ENCODE measurements at places on chromosomes 1 and 21.
A peak's percentile ranks its signal among the peaks of the same experiment; 100 is the strongest.

- no peak for DNase-seq
Observed at GRCh38 chr1:222071387-222071786, 329.5 kb upstream of the DUSP10 start.

GRCh38 chr1:175133673-175134435 lies 58.7 kb downstream of the KIAA0040 start:
- DNase-seq, result no peak

DNA sequence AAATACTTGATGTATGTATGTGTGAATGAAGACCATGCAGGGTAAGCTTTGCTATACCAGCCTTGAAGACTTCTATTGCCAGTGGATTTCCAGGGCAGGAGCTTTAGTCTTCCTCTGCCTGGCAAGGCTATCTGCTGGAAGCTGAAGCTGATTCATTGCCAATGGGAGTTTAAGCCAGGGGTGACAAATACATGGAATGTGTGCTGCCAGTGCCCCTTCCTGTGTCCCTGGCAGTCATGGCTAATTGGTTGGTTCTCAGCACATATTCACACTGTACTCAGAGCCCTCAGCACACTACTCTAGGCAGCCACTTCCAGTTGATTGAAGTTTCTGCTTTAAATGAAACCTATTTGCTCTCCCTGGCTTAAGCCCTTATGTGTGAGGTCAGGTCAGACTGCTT lies 1.5 kb downstream of the ZSCAN20 start:
- DNase-seq, result no peak

DNA sequence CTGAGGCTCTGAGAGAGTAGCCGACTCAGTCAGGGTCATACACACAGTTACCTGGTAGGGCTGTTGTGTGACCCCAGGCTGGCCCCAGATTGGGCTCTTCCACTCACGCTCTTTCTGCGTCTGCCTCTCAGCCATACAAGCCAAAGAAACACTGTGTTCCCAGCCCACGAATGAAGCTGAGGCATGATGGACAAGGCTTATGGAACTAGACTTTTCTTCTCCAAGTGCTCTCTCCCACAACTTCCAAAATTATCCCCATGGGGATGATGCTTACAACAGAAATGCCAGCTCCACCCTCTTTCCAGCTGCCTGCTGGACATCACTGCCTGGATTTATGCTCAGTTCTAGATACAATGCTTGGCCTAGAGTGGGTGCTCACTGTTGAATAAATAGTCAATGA lies 102.8 kb upstream of the JUN start:
- DNase-seq, result no peak

DNA sequence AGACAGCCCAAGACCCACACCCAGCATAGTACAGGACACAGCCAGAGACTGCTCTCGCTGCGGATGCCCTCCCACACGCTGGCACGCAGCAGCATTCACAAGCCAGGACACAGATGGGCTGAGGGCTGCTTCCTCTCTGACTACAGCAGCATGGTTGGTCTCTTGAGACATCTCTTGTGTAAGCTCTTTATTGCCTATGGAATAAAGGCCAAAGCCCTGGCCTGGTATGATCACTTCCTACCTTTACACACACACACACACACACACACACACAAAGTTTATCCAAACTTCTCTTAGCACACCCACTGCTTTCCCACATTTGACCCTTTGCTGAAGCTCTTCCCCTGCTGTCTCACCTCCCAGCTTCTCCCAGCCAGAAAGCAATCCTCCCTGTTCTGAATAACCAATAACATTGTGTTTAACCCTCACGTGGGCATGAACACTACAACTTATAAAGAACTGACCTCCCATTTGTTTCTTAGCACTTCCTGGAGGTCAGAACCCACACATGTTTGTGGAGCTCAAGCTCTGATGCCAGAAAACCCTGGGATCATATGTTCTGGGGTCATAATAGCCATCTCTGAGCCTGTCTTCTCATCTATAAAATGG lies 1.2 kb upstream of the LUZP1 start:
- no peak for DNase-seq

- DNase-seq, result no peak
Observed at GRCh38 chr1:26996024-26996423, 2.5 kb downstream of the TRNP1 start.

GRCh38 chr1:97999320-97999719 lies 78.5 kb upstream of the DPYD start:
- no peak for DNase-seq

DNA sequence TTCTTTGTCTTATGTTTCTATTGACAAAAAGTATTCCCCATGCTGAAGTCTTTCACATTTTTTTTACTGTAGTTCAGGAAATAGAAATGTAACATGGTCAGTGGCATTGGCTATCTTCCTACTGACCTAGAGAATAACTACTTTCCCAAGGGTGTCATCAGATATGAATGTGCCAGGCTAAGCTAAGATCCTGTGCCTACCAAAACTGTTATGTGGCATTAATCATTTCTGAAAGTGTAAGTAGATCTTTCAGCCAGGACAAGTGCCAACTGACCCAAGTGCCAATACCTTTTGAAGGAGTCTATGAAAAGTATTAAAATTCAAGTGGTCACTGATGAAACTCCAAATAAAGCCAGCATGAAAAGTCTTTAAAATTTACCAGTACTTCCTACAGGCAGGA lies 165.3 kb downstream of the TNFSF18 start:
- DNase-seq, result no peak

DNA sequence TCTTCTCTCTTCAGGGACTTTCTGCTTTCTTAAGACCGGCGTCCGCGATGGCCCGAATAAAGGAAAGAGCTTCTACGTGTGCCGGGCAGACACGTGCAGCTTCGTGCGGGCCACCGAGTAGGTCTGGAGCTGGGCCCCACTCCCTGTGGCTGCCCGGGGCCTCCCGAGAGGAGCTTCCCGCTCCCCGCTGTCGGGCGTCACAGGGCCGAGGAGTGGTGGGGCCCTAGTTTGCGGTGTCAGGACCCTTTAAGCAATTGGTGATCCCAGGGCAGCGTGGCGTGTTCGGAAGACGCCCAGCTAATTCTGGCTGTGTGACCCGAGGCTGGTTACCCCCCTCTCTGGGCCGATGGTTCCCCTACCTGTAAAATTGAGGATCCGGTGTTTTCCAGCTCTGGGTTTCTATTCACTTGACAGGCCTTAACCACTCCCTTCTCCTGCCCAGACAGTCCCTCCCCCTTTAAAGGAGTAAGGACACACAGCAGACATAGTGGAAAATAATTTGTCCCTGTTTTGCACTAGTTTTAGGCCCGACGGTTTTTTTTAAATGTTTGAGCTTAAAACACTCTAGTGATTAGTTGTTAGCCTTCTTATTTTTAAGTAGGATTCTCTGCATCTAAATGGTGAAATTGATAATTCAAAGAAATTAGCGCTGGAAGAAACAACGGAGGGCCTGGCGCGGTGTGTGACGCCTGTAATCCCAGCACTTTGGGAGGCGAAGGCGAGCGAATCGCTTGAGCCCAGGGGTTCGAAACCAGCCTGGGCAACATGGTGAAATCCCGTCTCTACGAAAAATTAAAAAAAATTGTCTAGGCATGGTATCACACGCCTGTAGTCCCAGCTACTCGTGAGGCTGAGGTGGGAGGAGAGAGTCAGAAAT lies 553 bp downstream of the TTF2 start:
- no peak for DNase-seq

DNA sequence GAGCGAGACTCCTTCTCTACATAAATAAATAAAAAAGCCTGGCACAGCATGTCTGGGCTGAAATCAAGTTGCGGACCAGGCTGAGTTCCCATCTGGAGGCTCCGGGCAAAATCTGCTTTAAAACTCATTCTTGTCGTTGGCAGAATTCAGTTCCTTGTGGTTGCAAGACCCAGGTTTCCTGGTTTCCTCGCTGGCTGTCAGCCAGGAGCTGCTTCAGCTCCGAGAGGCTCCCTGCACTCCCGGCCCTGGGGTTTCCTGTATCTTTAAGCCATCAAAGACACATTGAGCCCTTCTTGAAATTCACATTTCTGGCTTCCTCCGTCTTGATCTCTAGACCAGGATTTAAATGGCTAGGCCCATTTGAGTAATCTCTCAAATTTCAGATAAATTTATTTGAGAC lies 20.6 kb upstream of the SCCPDH start:
- DNase-seq, result no peak

DNA sequence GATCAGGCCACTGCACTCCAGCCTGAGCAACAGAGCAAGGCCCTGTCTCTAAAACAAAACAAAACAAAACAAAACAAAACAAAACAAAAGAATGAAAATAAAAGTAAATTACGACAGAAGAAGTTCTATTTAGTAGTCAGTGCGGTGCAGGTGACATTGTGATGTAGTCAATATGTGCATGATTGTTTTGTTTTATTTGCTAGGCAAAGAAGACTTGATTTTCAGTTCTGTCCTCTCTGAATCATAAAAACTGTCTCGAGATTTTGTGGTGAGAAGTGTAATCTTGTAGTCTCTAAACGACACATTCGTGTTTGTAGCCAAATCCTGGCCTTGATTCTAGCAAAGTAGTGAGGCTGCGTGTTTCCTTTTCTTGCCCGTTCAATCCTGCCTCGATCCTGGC lies 23.5 kb downstream of the PEX14 start:
- no peak for DNase-seq

DNA sequence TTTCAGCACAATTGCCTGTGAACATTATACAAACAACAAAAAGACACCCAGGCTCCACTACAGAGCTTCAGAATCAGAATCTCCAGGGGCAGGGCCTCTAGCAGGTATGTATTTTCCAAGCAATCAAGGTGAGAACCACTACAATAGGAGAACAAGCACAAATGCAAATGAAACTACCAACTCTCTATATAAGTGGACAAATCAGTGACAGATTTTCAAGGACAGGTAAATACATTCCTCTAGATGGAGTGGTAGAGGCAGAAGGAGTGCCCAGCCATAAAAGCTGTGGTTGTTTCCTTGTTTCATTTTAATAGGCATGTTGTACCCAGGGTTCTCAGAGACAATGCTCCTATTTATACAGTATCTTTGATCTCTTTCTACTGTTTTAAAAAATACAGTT lies 20.1 kb upstream of the CCDC17 start:
- DNase-seq, result no peak

DNA sequence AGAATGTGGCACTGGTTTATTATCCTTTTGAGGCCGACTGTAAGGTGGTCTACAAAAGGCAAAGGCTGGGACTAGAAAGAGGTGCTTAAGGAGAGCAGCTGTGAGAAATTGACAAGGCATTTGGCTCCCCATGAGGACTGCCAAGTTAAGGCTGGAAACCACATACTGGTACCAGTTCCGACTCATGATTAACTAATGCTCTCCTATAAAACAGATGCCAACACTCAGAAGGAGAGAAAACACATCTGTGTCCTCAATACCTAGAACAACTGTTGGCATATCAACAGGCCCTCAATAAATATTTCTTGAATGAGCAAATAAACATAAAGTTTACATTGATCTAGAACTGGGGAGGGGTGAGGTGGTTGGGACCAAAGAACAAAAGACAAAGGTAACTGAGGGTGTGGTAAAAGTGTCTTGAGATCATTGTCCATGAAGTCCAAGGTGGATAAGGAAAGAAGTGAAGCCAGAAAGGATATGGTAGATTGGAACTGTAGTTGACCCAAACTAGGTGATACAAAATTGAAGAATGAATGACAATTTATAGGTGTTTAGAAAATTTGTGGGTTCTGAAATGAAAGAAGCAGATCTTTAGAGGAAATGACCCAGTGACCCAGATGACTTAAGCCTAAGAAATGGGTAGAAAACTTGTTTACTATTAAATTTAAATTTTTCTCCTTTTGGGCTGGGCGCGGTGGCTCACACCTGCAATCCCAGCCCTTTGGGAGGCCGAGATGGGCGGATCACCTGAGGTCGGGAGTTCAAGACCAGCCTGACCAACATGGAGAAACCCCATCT lies 16.9 kb upstream of the MCL1 start:
- no peak for DNase-seq

DNA sequence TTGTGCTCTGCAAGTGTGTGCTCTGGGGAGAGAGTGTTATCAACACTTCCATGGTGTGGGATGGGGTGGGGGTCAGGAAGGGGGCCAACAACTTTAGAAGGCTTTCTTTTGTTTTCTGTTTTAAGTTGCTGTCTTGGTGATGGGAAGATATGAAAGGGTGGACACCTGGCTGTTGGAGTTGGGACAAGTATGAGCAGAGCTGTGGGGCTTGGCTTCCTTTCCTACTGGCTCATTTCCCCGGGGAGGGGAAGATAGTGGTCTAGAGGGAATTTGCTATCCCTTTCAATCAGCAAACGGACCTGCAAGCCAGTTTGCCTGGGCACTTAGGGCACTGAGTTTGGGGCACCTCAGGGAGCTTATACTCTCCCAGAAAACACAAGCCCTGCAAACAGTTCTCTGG lies 19.2 kb downstream of the IER5 start:
- no peak for DNase-seq

GRCh38 chr1:226078374-226078773 lies 15.9 kb downstream of the H3-3A start:
- no peak for DNase-seq

- DNase-seq, result no peak
Observed at GRCh38 chr21:28892199-28893111, 100.2 kb downstream of the LTN1 start.

DNA sequence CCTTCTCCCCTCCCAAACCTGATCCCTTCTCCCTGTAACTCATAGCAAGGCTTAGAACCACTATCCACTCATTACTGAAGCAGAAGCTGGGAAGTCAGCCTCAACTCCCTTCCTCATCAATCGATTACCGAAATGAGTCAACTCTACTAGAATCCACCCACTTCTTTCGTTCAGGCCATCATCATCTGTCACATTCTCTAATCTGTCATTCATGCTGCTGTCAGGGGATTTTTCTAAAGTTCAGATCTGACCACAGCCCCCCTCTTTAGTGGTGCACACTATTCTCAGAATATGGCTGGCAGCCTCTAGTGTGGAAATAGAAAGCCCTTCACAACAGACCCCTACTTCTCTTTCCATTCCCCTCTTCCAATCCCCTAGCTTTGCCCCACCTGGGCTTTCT lies 5.1 kb downstream of the NT5C1A start:
- no peak for DNase-seq

- no peak for DNase-seq
Observed at GRCh38 chr1:158163000-158163947, 17.4 kb upstream of the CD1D start.

- peak; percentile 58 for DNase-seq
Observed at GRCh38 chr1:24199291-24199900, 12.3 kb upstream of the IFNLR1 start.

GRCh38 chr1:54274448-54274847 lies 74.5 kb downstream of the MRPL37 start:
- no peak for DNase-seq

DNA sequence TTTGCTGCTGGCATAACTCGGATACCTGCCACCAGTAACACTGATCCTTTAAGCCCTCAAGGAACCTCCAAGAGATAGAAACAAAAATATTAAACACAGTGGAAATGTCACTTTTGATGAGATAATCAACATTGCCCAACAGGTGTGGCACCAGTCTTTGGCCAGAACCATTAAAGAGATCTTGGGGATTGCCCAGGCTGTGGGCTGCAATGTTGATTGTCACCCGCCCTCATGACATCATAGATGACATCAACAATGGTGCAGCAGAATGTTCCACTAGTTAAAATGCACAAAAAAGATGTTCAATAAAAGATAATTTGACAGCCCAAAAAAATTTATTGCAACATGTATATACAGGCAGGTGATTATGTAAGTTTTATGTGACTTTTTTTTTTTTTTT lies 20.2 kb upstream of the ZMYM1 start:
- DNase-seq, result no peak

- no peak for DNase-seq
Observed at GRCh38 chr1:234997896-234998741, 130.5 kb downstream of the TOMM20 start.

GRCh38 chr1:1669468-1670440 lies 10.9 kb upstream of the CDK11B start:
- no peak for DNase-seq

GRCh38 chr1:244657421-244657820 lies 4.5 kb downstream of the DESI2 start:
- no peak for DNase-seq

- DNase-seq, result no peak
Observed at GRCh38 chr1:193727850-193728249, 541.4 kb upstream of the B3GALT2 start.
